ENCODE measurements at places on chromosomes 3 and 15.

GRCh38 chr15:70587896-70588567 lies 175.3 kb downstream of the UACA start:
- DNase-seq, result no peak

DNA sequence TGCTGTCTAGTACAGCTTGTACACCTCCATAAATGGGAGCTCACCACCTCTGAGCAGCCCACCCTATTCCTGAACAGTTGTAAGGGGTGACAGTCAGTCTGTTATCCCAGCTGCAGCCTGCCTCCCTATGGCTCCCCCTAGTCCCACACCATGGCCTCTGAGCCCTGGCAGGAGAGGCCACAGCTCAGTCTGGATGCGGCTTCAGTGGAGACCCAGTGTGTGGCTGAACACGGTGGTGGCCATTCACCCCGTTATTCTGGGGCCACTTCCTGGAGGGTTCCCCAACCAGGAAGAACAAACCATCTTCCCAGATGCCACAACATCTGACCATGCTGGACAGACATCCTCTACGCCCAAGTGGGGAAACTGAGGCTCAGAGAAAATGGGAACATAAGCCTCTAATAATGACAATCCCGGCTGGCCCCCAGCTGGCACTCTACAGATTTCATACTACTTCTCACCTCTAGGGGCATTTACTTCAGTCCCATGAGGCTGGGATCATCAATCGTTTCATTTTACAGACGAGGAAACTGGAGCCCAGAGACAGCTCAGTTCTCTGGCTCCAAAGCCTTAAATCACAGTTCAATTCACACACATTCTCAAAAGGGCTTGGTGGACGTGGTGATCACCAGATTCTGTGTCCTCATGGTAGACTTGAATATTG lies 9.2 kb upstream of the GRIP2 start:
- no peak for DNase-seq

DNA sequence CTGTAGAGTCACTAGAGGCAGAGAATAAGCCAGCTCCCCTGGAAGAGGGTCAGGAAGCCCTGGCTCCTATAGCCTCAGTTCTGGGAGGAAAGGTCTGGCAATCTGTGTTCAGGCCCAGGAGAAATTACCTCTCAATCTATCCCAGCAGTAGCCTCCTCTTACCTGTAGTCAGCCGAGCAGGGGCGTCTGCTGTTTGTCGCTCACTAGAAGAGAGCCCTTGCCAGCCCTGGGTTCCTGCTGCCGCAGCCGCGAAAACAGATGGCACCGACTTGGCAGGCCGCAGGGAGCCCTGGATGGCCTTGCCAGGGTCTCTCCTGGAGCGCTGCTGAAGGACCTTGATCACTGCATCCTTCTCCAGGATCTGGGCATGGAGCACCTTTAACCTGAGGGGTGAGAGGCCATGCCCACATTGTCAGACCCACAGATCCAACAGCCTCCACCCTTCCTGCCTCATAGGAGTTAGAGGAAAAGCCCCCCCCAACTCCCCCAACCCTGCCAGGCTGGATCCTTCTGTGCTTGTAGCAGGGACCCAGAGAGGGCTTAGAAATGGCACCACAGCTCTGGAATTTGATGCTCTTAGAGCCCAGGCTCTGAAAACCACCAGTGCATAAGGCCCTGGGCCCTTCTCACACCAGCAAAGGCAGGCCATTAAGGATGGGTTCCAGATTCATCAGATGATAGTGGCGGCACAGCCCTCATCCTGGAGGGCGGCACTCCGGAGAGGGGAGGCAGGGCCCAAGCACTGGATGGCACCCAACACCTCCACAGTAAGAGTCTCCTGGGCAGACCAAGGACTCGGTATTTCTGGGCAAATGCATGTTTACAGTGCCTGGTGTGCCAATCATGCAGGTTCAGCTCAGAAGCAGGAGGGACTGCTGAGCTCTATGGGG lies 14.9 kb downstream of the AMOTL2 start:
- DNase-seq, result no peak

- no peak for DNase-seq
Measured at GRCh38 chr3:105427332-105427731, 60.6 kb downstream of the ALCAM start.

DNA sequence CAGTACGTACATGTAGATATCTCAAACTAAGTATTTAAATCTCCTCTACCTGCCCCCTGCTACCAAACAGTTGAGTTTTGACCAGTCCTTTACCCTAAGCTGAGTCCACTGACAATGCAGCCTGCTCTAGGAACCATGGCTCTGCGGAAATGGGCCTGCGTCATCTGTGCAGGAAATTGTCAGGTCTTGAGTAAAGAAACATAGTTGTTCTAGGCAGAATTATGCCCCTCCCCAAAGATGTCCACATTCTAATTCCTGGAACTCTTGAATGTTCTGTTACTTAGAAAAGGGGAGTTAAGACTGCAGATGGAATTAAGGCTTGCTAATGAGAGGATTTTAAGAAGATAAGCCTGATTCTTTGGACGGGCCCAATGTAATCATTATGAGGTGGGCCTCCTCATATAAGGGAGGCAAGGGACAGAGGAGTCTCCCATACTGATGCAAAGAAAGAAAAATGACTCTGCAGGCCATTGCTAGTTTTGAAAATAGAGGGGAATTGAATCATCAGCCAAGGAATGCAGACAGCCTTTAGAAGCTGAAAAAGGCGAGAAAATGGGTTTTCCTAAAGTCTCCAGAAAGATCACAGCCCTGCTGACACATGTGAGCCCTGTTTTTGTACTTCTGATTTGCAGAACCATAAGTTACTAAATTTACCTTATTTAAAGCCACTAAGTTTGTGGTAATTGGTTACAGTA lies 5.5 kb upstream of the VGLL3 start:
- no peak for DNase-seq

GRCh38 chr3:27216955-27217552 lies 152.1 kb downstream of the NEK10 start:
- DNase-seq, result no peak

DNA sequence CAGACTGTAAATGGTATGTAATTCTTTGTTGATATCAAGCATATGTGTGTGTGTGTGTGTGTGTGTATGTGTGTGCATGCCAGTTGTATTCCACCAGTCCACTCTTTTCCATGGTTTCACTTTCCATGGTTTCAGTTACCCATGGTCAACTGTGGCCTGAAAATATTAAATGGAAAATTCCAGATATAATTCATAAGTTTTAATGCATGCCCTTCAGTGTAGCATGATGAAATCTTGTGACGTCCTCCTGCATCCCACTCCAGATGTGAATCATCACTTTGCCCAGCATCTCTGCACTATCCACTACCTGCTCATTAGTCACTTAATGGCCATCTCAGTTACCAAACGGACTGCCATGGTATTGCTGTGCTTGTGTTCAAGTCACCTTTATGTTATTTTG lies 215.9 kb downstream of the GBE1 start:
- no peak for DNase-seq

GRCh38 chr3:52232279-52233107 lies 6.5 kb downstream of the TWF2 start:
- DNase-seq, result no peak

- no peak for DNase-seq
Measured at GRCh38 chr3:42406727-42407450, 3.5 kb downstream of the LYZL4 start.

DNA sequence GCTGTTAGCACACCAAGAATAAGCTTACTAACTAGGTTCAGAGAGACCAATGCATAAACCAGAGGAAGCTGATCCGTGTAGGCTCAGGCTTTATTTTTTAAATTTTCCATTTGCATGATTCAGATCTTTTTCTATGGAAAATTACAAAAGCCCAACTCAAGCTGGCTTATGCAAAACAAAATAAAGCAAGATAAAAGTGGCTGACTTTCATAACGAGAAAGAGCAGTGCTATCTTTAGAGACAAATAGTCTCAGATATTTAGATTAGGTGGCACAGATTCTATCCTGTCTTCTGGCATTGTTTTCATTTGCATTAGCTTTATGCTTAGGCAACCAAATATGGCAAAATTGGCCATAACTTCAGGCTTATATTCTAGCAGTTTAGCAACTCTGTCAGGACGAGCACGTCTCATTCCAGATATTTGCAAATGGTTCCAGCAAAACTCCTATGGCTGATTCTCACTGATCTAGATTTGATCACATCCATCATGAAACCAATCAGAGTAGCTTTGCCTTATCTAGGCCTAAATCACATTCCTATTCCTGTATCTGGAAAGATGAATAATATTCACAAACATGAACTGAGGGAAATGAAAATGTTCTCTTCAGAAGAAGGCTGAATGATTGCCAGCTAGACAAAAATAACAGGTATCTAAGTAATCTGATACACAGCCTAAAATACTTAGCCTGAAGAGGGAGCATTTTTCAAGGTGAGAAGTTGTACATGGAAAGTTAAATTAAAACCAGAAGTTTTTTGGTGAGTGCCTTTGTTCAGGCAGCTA lies 216.4 kb upstream of the DPPA4 start:
- no peak for DNase-seq

DNA sequence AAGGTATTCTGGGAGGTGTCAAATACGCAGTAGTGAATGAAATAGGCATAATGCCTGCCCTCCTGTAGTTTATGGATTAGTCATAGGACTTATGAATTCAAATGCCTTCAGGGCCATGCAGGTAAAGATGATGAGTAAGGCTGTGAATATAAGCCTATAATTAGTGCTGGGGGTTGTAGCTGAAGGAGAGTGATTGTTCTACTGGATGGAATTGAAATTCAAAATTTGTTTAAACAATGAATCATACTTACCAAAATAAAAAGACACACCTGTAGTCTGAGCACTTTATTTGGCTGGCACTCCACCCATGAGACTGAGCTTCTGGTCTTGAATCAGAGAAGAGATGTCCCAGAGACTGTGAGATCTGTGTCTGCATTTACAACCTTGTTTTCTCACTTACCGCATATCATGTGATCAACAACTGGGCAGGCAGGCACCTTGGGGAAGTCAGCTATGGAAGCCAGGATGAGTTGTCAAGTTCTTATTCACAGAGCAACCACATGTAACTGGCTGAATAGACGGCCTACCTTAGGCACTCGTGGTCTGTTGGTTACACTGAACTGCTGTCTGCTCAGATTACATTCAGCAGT lies 291.8 kb downstream of the NAALADL2 start:
- no peak for DNase-seq

DNA sequence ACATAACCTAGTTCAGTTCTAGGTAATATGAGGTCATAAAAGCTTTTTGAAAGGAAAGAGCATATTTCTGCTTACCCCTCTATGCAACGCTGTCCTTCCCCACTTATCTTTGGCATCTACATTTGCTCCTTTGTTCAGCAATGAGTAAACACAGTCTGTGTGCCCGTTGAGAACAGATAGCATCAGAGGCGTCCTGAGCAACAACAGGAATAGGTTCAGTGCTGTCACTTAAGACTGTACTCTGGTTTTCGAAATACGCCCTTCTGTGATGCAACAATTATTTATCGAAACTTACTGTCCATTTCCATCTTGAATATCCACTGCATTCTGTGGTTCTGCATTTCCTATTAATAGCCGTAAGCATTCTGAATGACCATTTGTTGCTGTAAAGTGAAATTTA lies 84.4 kb downstream of the BTD start:
- DNase-seq, result no peak

DNA sequence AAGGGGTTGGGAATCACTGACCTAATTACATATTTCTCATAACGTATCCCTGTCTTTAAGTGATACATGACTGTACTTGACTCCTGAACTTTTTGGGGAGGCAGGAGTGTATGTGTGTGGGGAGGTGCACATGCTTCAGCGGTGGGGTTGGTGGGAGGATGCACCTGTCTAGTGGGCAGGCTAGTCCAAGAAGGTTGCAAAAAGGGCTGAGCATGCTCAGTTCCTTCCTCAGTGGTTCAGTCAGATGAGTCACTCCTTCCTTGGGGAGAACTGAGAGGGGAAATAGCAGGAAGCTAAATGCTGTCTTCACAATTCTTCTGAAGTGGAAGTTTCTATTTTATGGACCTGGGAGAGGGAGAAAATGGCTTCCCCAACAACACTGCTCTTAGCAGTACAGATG lies 24.6 kb upstream of the AP4E1 start:
- DNase-seq, result no peak

- DNase-seq, result no peak
Measured at GRCh38 chr3:144308396-144308795, 336.8 kb downstream of the DIPK2A start.

DNA sequence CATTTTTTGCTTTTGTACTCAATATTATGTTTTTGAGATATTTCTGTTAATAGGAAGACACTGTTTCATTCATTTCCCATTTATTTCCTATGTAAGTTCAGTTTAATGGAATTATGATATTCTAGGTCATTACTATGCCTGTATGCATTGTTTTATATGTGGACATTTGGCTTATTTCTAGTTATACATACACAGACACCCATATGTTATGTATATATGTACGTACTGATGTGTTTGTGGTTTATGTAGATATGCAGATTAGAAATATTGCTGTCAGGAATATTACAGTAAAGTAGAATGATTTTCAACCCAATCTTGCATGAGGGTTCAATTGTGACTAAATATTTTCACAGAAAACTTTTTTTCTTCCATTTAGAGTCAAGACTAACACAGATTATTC lies 190.5 kb downstream of the KCNH8 start:
- no peak for DNase-seq

GRCh38 chr3:114417675-114418074 lies 123.8 kb downstream of the TIGIT start:
- DNase-seq, result no peak

- DNase-seq, result no peak
Measured at GRCh38 chr3:38114875-38115644, 21.9 kb downstream of the ACAA1 start.

- no peak for DNase-seq
Measured at GRCh38 chr15:56917652-56918045, 795 bp upstream of the TCF12 start.

GRCh38 chr3:56817646-56818045 lies 15.9 kb upstream of the ARHGEF3 start:
- DNase-seq, result no peak

DNA sequence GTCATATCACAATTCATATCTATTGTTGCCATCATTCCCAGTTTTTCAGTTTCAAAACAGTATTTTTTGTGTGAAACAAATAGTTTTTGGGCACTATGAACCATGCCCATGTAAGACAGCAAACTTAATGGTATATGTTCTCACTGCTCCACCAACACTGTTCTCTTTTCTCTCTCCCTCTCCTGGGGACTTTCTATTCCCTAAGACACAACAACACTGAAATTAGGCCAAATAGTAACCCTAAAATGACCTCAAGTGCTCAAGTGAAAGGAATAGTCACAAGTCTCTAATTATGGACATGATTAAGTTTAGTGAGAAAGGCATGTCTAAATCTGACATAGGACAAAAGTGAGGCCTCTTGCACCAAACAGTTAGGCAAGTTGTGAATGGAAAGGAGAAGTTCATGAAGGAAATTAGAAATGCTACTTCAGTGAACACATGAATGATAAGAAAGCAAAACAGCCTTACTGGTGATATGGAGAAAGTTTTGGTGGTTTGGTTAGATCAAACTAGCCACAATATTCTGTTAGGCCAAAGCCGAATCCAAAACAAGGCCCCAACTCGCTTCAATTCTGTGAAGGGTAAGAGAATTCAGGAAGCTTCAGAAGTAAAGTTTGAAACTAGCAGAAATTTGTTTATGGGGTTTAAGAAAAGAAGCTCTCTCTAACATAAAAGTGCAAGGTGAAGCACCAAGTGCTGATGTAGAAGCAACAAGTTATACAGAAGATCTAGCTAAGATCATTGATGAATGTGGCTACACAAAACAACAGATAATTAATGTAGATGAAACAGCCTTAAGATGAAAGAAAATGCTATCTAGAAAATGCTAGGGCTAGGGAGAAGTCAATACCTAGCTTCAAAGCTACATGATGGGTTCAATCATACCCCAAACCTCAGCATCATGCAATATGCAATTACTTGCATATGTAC lies 104.2 kb downstream of the CBLB start:
- DNase-seq, result no peak

- DNase-seq, result no peak
Measured at GRCh38 chr3:50028346-50028745, 60.4 kb upstream of the RBM5 start.
